ENCODE measurements at places on chromosomes 1 and 21.
A peak's percentile ranks its signal among the peaks of the same experiment; 100 is the strongest.

GRCh38 chr1:217363319-217363718 lies 267.6 kb downstream of the GPATCH2 start:
- no peak for DNase-seq

- DNase-seq: no peak
Observed at GRCh38 chr1:214187121-214187900, 93.6 kb upstream of the SMYD2 start.

GRCh38 chr1:51776408-51776807 lies 102.1 kb downstream of the NRDC start:
- no peak for DNase-seq

GRCh38 chr1:171965777-171966176 lies 124.5 kb downstream of the DNM3 start:
- DNase-seq: peak; percentile 8

- DNase-seq: no peak
Observed at GRCh38 chr1:23909412-23909811, 3.8 kb downstream of the CNR2 start.

DNA sequence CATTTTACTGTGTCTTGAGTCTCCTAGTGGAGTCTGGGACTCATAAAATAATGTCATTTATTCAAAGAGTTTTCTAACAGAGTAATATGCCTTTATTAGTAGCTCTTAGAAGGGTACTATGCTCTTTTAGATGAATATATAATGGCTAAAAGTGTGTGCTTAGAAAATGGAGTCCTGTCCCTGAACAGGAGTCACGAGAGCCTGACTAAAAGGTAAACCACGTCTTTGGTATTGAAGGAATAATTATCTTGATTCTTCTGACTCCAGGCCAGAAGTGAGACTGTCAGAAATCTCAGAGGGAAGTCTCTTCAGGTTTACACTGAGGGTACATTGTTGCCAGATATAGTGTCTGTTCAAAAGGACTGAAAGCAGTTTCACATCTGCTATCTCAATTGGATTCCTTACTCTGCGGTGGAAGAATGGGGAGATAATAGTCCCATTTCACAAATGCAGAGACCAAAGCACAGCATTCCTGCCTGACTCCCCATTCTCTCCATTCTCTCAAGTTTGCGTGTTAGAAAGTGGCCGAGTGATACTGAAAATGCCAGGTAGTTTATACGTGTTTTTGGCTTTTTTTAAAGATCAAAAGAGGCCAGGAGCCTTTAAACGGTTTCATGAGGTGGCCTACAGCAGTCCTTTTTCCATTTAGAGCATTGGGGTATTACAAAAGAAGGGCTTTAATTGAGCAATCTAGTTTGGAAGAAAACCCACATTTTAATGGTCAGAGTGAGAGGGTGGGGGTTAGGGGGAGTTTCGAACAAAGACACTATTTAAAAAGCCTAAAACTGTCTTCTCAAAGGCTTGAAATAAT lies 176.6 kb downstream of the VPS13D start:
- DNase-seq: peak; percentile 85

DNA sequence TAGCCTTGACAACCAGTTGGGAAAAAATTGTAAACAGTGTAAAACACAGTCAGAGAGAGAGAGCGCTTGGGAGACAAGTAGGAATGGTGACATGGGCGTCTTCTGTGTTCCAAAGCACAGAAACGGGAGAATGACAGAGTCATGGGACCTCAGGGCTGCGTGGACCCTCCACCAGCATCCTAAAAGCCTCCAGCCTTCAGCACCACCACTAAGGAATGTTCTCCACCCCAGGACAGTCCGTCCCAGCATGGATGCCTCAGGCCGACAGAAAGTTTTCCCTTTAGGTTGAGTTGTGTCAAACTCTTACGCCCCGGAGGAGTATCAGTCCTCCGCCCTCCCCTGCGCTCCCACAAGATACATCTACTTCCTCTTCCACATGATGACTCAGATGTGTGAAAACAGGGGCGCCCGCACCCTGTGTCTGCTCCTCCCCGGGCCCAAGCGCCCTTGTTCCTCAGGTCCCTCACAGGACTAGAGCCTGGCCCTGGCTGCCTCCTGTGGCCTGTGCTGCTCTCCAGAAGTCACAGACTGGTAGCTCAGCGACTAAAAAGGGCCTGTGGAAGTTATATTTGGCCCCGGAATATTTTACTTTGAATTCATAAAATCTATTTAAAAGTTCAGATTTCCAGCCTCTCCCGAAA lies 63.9 kb upstream of the EFHD2 start:
- DNase-seq: no peak

All from fibroblast of the aortic adventitia (primary cell).